T-helper 2 cell treated with Interferon-gamma antibody and Interleukin-4, amounts not matched to agents 5 μg/mL and 100 μg/mL, for 36 hours (primary cell): ENCODE measurements at places on chromosomes 11 and 22.

- DNase-seq: no peak
Measured at GRCh38 chr11:63791495-63792167, 21.6 kb upstream of the SPINDOC start.

- DNase-seq: no peak
Measured at GRCh38 chr22:29158546-29158945, 47.1 kb upstream of the EMID1 start.

GRCh38 chr22:28927630-28928029, 44.3 kb downstream of the ZNRF3 start:
- DNase-seq: no peak

- no peak for DNase-seq
Measured at GRCh38 chr11:44817207-44817949, 90.6 kb downstream of the TSPAN18 start.

GRCh38 chr22:28750471-28750881, 8.6 kb downstream of the HSCB start:
- DNase-seq: no peak

DNA sequence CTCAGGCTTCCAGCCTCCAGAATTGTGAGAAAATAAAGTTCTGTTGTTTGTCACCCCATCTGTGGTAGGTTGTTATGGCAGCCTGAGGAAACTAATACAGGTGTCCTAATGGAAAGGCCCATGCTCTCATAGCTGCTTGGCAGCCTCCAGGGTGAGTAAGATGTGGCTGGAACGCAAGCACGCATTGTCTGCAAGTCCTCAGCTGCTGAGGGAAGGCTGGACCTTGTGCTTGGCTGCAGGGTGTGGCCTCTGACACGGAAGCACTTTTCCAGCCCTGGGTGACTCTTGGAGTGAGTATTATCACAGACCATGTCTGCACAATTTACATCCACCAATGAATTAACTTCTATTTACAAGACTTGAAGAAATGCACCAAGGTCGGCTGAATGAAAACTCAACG, 44.4 kb upstream of the BARX2 start:
- no peak for DNase-seq

DNA sequence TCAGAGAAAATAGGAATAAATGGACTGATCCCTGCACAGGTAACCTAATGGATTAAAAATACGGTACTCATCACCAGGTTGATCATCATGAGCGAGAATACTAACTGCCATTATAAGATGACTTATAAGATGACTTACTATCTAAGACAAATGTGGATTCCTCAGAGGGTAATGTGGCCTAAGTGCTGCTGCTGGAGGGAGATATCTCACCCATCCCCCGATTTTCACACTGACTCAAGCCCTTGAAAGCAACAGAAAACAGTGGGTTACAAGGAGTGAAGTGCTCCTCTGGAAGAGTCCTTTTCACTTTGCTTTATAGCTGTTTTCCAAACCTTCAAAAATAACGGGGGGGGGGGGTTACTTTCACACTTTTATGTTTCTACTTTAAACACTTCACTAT, 920 bp downstream of the TMEM218 start:
- no peak for DNase-seq

GRCh38 chr22:20130731-20131596, 640 bp upstream of the ZDHHC8 start:
- peak; percentile 66 for DNase-seq

DNA sequence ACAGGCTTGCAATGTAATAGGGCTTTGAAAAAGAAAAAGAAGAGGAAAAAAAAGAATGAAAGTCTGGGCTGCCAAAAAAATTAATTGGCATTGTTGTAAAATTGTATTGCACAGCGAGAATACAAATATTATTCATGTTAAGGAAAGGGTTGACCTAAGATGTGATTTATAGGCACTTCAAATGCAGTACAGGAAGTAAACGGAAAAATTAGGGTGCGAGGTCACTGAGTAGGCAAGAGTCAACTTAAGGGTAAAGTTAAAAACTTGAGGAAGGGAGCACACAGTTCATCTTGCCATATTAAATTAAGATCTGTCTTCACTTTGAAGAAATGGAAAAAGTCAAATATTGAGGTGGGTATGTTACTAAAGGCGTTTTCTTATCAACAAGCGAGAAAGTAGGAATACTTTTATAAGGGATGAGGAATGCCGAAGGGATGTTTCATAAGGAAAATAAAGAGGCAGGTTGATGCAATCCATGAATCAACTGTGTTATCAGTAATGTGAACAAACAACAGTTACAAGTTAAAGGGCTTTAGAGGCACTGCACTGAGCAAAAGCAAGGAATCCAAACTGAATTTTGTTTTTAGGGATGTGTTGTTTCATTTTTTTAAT, 123.0 kb downstream of the WT1 start:
- no peak for DNase-seq

DNA sequence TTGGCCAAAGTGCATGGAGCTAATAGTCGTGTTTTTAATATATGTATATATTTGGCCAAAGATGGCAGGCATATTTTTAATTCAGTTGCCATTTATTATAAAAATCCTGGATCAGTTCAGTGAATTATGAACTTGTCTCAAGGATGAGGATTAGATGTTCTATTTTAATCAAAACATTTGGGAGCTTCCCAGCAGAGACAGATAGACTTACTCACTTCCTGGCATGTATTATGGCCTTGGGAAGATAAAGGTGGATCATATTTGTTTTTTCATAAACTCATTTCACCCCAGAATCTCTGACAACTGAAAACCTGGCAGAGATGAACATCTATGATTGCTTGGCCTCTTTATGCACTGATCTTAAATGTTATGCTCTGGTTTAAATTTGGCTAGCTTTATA, 148.8 kb downstream of the NCAM1 start:
- no peak for DNase-seq

- DNase-seq: no peak
Measured at GRCh38 chr11:119406005-119406404, 17.0 kb downstream of the THY1 start.
